Activated CD8-positive, alpha-beta memory T cell treated with anti-CD3 and anti-CD28 coated beads for 48 hours (primary cell): ENCODE measurements at places on chromosomes 3 and 15.

DNA sequence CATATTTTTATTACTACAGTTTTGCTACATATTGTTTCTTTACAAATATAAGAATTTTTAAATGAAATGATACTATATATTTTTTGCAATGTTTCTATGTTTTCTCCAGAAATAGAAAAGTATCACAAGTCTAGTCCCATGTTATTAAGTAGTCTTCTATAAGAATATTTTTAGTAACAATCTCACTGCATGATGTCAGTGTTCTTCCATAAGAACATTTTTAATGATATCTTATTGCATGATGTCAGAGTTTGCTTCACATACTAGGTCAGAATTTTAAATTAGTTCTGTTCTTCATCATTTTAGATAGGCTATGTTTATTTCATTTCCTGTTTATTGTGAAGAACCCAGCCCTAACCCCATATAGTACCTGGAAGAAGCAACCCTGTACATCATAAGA lies 265.3 kb upstream of the IL12A start:
- no peak for DNase-seq

- DNase-seq, result no peak
Observed at GRCh38 chr3:62467966-62468722, 94.8 kb upstream of the FEZF2 start.

DNA sequence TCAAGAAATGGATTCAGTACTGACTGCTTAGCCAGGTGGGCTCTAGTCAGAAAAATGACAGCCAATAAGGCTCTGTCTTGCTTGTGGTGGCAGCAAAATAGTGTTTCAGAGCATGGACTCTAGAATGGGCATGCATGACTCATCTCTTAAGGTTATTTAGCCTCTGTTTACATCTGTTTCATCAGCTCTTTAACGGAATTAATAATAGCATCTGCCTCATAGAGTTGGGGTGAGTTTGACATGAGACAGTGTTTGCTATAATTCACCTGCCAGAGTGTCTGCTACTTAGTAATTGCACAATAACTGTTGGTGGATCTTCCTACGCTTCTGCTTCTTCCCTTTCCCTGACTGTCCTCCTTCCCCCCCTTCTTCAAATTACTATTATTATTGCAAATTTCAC lies 350.4 kb upstream of the SEMA6D start:
- DNase-seq, result no peak

GRCh38 chr3:100348727-100349126 lies 14.2 kb downstream of the NIT2 start:
- DNase-seq, result no peak

DNA sequence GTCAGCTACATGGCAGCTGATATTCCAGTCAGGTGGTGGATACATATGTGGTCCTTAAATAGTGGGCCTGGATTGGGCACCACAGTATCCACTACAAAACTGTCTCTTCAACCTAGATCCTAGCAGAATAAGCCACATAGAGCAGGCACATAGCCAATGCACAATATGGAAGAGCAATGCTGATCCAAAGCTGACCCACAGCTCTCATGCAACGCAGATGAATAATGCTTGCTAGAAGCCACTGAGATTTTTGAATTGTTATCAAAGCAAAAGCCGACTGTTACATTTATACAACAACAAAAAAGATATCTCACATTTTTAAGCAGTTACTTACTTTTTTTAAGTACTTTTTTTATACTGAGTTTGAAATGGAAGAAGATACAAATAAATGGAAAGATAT lies 11.2 kb downstream of the CNTN3 start:
- no peak for DNase-seq

DNA sequence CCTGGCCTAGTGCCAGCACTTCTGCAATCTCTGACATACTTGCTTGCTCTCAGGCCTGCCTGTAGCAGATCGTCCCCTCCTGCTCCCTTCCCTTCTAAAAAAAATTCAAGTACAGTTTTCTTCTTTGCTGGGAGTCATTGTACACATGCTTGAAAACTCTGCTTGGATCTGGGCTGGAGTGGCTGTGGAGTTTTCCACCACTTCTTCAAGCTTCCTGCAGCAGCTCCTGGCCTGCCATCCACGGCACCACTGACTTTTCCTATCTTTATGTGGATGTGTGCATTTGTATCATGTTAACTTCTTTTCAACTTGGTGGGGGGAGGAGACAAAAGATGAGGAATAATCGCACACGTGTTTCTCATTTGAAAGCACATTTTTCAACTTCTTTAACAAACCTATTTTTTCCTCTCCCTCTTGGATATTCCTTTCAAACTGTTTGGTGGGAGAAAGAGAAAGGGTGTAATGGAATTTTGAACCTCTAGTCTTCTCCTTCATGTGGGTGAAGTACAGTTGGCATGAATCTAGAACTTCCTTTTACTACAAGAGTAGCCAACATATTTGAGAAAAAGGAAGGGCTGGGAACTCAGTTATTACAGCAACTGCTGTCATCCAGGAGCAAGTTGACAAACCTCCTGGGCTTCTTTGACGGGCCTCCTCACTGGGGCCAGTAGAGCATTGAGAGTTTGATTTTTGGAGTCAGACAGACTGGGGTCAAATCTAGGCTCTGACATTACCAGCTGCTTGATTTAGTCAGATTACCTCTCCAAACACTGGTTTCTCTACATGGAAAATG lies 61.2 kb upstream of the LRTM1 start:
- DNase-seq, result no peak

GRCh38 chr3:155853214-155854140 lies 750 bp downstream of the SLC33A1 start:
- DNase-seq, result no peak

GRCh38 chr3:61996366-61996765 lies 377.0 kb downstream of the FEZF2 start:
- no peak for DNase-seq

- DNase-seq, result no peak
Observed at GRCh38 chr15:57403566-57404325, 27.4 kb downstream of the CGNL1 start.
